ENCODE measurements at places on chromosomes 4 and X.

DNA sequence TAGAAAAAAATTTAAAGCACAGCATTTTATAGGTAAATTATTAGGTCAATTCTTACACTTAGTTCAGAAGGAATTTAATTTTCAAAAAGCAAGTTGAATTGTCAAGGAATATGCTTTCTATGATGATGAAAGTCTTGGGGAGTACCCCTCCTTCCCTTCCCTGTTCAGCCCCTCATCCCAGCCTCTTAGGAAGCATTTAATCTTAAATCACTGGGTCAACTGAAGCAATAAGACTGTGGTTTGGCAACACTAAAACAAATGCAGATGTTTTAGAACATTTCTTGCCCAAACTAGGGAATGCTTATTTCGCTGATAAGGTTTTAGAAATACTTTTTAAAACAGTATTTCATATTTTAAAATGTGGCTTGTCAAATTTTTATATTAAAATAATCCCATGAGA is 19.1 kb upstream of the ARSJ start:
- no peak for DNase-seq

DNA sequence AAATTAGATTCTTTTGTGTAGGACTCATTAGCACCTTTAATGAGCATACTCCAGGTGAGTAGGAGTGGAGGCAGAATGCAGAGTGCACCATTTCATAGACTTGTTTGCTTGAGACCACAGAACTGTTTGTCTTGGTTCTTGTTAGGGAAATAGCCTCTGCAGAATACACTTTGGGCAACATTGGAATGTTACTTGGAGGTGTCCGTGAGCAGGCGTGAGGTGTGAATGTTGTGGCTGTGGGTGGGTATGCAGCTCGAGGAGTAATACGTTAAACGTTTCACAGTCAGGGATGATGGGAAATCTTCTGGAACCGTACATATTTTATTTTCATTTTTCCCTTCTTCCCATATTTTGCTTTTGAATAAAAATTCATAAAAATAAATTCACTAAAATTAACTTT is 31.6 kb downstream of the PAQR3 start:
- no peak for DNase-seq

GRCh38 chr4:153152501-153153338 is 51.5 kb upstream of the TRIM2 start:
- DNase-seq = no peak

DNA sequence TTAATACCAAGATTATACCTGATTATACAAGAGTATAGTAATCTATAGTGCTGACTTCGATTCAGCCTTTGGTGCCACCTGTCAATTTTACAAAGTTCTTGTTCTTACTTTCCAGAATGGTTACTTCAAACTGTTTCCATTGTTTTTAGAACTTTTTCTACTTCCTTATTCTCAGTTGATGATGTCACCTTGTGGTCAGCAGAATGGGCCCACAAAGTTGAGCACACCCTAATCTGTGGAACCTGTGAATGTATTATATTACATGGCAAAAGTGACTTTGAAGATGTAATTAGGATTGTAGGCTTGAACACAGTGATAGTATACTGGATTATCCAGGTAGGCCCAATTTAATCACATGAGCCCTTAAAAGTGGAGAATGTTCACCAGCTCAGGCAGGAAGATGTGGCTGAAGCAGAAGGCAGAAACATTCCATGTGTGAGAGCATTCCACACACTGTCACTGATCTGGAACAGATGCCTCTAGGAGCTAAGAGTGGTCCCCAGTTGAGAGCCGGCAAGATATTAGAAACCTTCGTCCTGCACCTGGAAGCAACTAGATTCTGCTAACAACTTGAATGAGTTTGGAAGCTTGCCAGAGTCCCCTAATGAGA is 6.3 kb upstream of the SGMS2 start:
- no peak for DNase-seq

DNA sequence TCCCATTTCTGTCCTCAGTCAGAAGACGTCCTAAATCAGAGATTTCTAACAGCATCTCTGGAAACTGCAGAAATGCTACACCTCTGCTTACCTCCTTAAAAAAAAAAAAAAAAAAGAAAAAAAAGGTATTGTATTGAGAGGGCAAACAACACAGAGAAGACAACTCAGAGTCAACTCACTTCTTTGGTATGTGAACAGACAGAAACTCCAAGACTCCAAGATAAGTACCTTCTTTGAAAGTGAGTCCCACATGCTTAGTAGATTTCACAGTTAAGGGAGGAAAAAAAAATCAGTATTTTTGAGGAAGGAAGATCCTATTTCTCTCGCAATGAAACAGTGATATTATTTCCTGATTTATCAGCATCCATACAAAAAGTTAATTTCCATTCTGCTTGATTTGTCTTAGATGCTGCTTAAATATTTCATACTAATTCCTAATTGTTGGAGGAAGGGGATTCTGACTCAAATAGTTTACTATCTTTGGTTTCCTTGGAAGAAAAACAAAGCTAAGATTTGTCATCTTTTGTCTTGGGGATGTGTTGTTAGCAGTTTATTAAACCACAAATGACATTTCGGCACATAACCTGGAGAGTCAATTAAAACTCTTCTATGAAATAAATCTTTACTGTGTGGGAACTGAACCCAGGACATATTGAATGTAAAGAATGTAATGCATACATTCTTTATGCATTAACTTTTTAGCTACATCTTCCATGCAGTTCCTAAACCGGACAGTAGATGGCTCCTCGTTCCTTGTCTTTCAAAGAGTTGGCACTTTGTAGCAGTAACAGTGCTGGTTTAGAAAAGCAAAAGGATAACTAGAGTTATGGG is 4.7 kb downstream of the RASGEF1B start:
- DNase-seq = no peak

DNA sequence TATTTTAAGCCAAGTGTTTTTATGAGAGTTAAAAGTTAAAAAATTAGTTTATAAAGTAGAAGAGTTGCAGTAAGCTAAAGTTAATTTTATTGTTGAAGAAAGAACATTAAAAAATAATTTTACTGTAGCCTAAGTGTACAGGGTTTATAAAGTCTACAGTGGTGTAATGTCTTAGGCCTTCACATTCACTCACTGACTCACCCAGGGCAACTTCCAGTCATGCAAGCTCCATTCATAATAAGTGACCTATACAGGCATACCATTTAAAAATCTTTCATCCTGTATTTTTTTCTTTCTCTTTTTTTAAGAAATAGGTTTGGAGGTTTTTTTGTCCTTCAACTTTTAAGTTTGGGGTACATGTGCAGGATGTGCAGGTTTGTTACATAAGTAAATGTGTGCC is 87.9 kb upstream of the NR3C2 start:
- no peak for DNase-seq

DNA sequence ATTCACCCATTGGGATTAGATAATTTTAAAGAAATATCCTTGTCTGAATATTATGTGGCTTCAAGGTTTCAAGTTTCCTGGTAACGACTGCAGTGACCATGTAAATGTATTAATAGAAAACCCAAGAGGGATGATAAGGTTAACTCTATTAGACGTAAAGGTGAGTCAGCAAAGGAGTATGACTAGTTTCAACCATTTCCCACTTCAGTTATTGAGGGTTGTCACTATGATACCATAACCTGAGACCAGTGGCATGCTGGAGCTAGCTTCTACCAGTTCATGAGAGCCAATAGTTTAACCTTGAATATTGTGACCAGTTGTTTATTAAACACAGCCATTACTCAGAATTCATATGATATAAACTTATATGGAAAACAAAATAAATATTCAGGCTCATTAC is 270.1 kb downstream of the TMA16 start:
- DNase-seq = no peak

GRCh38 chr4:40769266-40769665 is 19.5 kb downstream of the NSUN7 start:
- no peak for DNase-seq

DNA sequence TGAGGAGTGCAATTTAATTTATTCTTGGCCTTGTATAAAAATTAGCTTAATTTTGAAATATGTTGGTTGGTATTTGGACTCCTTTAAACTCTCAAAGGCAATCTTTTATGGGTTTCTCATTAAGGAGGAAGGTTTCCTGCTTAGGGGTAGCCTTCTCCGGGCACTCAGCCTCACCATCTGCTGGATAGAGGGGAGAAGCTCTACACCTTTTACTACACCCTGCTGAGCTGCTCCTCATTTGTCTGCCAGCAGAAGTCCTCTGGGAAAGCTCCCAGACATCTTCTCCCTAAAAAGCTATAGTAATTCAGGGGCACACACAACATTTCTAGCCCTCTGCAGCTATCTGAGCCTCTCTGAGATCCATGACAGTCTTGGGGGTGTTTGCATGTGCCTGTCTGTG is 179.1 kb downstream of the SOWAHB start:
- DNase-seq = no peak

- no peak for DNase-seq
Measured at GRCh38 chr4:143405075-143405730, 68.5 kb downstream of the GAB1 start.

DNA sequence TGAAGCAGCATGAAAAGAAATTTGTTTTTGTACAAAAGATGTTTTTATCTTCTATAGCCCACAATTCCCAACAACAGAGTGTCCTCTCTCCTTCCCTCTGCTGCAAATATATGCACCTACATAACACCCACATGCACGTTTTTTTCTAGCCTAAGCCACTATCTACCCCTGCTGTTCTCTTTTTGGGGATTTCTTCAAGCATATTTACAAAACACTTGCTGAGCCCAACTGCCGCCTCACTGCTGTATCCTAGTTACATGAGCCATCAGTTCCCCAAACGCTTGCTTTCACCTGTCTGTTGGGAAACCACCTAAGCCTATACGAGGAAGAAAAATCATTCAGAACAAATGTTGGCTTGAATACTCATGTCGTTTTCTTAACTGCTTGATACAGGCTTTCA is 127.2 kb downstream of the CHRNA9 start:
- DNase-seq = no peak

- peak; percentile 92 for DNase-seq
Measured at GRCh38 chr4:56907489-56908205, at the start of gene REST. Gene REST, plus strand, starts transcription at chr4:56907900. Its CDS starts 2,739 bp downstream, at chr4:56910639.

DNA sequence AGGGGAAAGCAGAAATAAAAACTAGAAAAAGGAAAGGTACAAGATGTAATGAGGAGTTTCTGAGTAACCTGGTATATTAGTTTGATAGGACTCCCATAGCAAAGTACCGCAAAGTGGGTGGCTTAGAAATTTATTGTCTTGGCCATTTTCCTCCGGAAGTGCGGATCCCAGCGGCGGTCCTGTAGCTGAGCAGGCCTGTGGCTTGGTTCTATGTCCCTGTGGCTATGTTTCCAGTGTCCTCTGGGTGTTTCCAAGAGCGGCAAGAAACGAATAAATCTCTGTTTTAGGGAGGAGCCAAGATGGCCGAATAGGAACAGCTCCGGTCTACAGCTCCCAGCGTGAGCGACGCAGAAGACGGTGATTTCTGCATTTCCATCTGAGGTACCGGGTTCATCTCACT is 44.0 kb upstream of the LDB2 start:
- no peak for DNase-seq

GRCh38 chr4:138835832-138836533 is 179.6 kb upstream of the NOCT start:
- no peak for DNase-seq

- DNase-seq = no peak
Measured at GRCh38 chrX:37783305-37783704, 3.4 kb downstream of the CYBB start.

- DNase-seq = no peak
Measured at GRCh38 chr4:138439143-138439581, 197.0 kb upstream of the SLC7A11 start.

DNA sequence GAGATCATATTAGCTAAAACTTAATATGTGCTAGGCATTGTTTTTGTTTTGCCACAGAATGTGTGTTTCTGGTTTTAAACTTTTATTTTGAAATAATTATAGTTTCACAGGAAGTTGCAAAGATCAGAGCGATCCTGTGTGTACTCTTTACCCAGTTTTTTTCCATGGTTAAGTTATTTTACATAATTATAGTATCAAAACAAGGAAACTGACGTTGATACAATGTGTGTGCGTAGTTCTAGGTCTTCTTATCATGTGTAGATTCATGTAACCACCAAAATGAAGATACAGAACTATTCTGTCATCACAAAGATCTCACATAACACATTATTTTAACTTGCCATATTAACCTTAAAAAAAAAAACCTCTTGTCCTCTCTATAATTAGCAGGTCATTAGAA is 69.2 kb downstream of the BLTP1 start:
- no peak for DNase-seq

DNA sequence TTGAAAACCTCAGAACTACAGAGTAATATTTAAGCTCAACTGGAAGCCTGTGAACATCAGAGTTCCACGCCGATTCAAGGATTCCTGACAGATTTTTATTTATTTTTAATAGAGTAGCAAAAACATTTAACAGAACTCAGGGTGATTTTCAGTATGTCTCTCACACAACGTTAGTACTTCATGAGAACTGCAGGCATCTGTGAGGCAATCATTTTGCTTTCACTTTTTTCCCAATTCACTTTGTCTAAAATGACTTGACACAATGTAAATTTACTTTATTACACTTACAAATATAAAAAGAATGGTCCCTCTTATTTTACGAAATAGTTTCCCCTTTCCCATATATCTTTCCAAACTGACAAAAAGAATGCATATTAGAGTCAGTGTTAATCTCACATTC is 869.5 kb upstream of the EPHA5 start:
- DNase-seq = no peak

- DNase-seq = no peak
Measured at GRCh38 chrX:134669378-134670098, 11.3 kb upstream of the PLAC1 start.

GRCh38 chrX:115390078-115390477 is 100.6 kb downstream of the LUZP4 start:
- DNase-seq = no peak

- no peak for DNase-seq
Measured at GRCh38 chr4:121353213-121353612, 27.6 kb downstream of the QRFPR start.

- no peak for DNase-seq
Measured at GRCh38 chr4:84870398-84871163, 95.9 kb downstream of the WDFY3 start.

GRCh38 chrX:112341598-112341997 is 259.0 kb upstream of the TRPC5 start:
- DNase-seq = no peak

- DNase-seq = no peak
Measured at GRCh38 chr4:177161781-177162180, 147.9 kb upstream of the NEIL3 start.

- no peak for DNase-seq
Measured at GRCh38 chr4:99179626-99180025, 35.5 kb upstream of the ADH4 start.

- DNase-seq = peak; percentile 64
Measured at GRCh38 chrX:155997436-155997835, at the start of gene IL9R. Gene IL9R, plus strand, starts transcription at chrX:155997696. Its CDS starts 64 bp downstream, at chrX:155997760.

DNA sequence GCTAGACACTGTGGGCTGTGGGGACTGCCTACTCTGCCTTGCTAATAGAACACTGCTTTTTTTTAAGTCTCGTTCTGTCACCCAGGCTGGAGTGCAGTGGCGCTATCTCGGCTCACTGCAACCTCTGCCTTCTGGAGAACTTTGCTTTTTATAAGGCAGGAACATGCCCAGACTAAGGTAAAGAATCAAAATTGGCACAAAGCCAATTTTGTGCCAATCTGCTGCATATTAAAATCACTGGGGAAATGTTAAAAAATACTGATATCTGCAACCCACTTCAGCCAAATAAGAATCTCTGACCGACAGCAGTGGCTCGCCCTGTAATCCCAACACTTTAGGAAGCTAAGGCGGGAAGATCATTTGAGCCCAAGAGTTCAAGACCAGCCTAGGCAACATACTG is 36.5 kb upstream of the CEP135 start:
- no peak for DNase-seq
